ENCODE measurements at places on chromosomes 11 and 22.
A peak's percentile ranks its signal among the peaks of the same experiment; 100 is the strongest.

DNA sequence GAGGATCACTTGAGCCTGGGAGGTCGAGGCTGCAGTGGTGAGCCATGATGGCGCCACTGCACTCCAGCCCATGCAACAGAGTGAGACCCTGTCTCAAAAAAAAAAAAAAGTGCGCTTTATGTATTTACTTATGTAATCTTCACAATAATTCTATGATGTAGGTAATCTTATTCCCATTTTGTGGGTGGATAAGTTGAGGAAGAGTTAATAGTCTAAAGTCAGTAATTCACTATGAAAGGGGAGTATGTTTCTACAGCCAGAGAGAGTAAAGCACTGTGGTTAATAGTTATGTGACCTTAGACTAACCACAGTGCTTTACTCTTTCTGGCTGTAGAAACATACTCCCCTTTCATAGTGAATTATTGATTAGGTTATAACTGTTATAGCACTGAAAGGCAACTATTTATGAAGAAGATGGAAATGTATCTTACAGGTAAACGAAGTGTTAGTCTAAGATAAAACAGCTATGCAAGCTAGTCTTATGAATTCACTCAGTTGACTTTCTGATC lies 11.9 kb downstream of the CTR9 start:
- DNase-seq: no peak

DNA sequence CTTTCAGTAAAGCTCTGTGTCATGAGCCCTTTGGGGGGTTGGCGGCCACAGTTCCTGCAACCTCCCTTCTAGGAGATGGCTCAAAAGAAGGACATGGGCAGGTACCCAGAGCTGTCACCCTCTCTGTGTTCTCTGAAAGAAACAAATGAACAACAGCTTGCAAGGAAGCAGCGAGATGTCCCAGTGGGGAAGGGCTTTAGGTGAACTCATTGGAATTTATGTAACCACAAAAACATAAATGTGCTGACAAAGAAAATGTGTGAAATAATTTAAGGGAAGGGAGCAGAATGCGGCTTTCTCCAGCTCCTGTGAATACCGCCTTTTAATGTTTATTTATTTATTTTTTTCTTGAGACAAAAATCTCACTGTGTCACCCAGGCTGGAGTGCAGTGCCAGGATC lies 3.3 kb downstream of the PARVG start:
- no peak for DNase-seq

GRCh38 chr11:74630043-74630442 lies 37.7 kb downstream of the POLD3 start:
- no peak for DNase-seq

- DNase-seq: peak; percentile 54
Measured at GRCh38 chr11:107704451-107704850, 7.4 kb downstream of the SLN start.

- DNase-seq: no peak
Measured at GRCh38 chr22:45163099-45163450, 650 bp upstream of the NUP50 start.

- DNase-seq: no peak
Measured at GRCh38 chr11:105592035-105592434, 17.8 kb upstream of the GRIA4 start.

GRCh38 chr22:37472418-37473006 lies 13.7 kb downstream of the MFNG start:
- no peak for DNase-seq

- no peak for DNase-seq
Measured at GRCh38 chr11:76678321-76678720, 7.8 kb upstream of the LRRC32 start.

DNA sequence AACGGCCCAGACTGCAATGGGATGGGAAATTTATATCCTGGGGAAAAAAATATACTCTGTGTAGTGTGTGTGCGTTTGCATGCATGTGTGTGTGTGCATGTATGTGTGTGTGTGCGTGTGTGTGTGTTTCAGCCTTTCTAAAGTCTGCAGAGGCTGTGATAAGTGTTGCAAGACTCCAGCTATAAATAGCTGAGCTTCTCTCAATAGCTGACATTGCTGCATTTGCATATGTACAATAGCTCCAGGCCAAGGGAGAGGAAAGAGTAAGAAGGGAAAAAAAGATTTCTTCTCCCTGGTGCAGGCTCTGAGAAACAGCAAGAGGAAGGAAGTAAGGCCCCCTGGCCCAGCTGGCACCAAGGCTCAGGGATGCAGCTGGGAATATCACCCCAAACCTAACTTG lies 483.0 kb downstream of the MN1 start:
- peak; percentile 49 for DNase-seq

DNA sequence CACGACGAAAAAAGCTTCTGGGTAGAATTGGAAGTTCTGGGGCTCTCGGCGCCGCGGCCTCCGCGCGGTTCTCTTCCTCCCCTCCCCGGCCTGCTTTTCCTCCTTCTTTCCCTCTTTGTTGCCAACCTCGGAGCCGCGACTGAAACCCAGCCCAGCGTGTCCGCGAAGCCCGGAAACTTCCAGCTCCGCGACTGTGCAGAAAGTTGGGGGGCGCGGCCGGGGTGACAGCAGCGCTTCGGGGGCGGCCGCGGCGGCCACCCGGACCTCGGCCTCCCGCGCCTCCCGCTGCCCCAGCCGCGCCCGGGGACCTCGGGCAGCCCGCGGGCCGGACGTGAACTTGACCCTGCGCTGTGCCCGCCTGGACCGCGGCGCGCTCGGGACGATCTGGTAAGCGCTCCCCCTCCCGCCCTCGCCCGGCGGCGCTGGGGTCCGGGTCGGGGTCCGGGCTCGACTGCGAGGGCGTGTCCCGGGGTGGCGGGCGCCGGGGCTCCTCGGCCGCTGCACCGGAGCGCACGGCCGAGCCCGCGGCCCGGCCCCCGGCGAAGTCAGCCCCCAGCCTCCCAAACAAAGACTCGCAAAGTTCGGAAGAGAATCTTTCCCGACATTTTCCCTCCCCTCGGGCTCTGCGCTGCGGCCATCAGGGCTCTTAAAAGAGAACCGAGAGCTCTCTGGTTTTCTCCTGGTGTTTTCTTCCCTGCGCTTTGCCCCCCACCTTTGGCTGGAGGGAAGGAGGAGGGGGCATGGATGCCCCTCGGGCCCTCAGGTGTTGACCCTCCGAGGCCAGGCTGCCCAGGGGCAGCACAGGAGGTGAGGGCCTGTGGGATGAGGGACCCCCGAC lies 67.9 kb upstream of the WNT7B start:
- DNase-seq: no peak

DNA sequence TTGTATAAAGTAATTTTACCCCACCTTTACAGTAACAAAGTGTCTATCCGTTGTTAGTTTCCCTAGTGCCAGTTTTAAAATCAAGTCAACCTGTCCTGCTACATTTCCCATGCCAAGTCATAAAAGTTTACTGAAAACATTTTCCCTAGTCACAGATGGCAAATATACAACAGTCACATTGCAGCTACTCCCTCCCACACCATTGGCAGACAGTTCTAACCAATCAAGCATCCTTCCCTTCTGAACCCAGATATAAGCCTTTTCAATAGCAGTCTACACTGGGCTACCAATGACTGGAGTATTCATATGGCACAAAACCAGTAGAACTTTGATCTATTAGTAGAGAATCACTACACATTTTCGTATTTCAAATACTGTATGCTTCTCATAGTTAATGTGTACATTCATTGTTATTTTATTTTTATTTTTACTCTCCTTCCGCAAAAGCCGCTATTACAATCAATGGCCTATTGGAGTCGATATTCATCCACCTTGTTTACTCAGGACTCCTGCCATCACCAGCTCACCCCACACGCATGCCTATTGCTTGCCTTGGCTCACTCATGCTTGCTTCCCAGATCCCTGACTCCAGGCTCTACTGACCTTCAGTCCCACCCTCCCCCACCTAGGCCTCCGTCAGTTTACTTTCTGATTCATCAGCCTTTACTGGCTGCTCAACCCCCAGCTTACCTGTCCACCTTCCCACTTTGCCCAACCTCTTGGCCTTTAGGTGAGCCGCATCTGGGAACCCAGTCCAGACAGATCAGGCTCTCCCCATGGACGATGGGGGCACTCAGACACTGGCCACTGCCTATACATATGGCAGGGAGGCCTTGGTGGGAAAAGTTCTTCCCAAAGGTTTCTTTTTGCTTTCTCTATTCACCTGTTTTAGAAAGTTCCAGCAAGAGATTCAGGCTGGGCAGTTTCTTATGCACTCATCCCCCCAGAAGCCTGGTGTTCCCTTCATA lies 408.4 kb downstream of the SOX6 start:
- no peak for DNase-seq

GRCh38 chr11:69972351-69972802 lies 105.7 kb upstream of the ANO1 start:
- DNase-seq: no peak

GRCh38 chr11:110966131-110966530 lies 253.9 kb upstream of the ARHGAP20 start:
- DNase-seq: no peak

DNA sequence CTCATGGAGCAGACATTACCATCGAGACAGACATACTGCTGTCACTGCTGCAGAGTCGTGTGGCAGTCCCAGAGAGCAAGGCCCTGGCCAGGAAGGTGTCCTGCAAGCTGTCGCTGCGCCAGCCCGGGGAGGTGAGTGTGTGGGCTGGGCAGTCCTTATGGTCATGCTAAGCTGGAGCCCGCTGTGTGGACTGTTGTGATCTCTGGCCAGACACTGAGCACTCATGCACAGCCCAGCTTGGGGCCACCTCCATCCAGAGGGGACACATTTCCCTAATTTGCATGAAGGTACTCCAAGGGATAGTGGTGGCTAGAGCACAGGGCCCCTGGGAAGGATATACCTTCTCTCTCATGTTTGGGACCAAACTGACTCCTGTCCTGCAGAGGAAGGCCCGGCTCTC lies 9.6 kb downstream of the ANKK1 start:
- no peak for DNase-seq

DNA sequence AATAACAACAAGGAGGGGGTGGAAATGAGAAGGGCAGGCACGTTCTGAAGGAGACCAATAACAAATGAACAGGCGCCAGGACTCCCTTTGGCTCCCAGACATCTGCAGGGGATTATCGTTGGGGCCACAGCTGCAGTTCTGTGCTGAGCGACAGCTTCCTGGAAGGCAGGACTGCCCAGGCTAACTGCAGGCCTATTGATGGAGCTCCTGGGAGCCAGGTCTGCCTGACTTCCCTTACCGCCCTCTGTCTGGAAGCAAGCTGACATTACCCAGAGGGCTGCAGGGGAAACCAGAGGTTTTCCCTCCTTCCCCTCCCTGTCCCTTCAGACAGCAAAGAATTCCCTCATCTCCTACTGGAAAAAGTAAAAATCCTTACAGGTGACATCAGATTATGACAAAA lies 5.0 kb downstream of the DRD2 start:
- DNase-seq: no peak

- DNase-seq: no peak
Measured at GRCh38 chr11:13269775-13270174, 7.8 kb upstream of the BMAL1 start.

DNA sequence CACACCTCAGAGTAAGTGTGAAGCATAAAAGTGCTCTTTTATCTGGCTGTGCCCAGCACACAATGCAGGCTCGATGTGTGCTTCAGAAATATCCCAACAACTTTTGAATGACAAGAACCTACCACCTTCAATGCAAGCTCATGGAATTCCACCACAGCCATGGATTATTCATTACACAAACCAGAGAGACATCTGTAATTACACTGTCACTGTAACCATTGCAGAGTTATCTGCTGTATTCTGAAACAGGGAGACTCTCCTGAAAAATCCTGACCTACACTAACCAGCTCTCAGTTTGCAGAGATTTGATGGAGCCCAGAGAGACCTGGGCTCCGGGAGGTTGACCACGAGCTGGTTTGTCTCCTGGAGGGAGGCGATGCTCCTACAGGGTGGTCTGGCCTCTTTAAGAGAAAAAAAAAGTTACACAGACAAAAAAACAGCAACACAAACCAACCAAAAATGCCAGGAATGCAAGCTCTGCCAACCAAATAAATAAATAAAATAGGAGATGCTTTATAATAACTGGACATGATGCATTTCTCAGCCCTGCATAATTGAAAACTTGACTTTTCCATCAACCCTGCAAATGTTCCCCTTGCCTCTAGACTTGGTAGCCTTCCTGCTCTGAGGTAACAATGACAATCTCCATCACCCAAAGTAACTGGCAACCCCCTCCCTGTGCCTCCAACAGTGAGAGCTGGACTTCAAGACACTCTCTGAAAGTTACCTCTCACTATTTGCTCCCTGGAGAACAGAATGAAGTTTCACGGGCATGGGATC lies 69.7 kb downstream of the ETS1 start:
- DNase-seq: no peak

DNA sequence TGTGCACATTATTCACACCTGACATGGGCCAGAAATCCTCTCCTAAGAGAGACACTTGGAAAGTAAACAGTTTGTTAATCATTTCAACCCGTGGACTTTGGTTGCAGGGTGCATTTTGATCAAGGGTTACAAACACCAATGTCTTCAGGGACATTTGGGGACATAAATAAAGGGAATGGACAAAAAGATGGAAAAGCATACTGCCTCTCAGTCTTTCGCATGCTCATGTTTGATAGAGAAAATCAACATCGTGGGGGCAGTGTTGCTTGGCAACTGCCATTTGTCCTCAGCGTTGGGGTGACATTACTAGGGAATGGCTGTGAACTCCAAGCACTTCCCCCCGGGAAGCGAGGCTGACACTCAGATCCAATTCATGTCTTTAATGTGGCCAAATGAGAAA lies 114.7 kb upstream of the OR4B1 start:
- DNase-seq: no peak

GRCh38 chr11:3345736-3346135 lies 33.2 kb downstream of the ZNF195 start:
- DNase-seq: no peak

GRCh38 chr11:126739499-126740145 lies 260.9 kb downstream of the KIRREL3 start:
- DNase-seq: no peak

DNA sequence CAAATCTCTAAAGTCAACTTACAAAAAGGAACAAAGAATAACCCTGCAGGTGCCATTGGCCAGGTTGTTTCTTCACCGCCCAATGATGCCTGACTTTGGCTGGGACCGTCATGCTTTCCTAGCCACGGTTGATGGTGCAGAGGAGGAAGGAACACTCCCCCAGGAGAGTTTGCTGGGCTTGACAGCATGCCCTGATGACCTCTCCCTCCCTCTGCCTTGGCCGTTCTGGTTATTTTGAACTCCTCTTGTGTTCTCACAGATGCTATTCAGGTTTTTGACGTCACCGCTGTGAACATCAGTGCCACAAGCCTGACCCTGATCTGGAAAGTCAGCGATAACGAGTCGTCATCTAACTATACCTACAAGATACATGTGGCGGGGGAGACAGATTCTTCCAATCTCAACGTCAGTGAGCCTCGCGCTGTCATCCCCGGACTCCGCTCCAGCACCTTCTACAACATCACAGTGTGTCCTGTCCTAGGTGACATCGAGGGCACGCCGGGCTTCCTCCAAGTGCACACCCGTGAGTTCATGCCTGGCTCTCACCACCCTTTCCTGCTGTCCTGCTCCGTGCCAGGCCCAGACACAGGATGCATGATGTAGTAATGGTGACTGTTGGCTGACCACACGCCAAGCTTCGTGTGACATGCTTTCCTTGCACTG lies 89.0 kb upstream of the OR4B1 start:
- no peak for DNase-seq

GRCh38 chr11:45413156-45413858 lies 127.2 kb upstream of the SYT13 start:
- no peak for DNase-seq

Measured in kidney epithelial cell (primary cell).